ENCODE measurements at places on chromosomes 4 and X.

DNA sequence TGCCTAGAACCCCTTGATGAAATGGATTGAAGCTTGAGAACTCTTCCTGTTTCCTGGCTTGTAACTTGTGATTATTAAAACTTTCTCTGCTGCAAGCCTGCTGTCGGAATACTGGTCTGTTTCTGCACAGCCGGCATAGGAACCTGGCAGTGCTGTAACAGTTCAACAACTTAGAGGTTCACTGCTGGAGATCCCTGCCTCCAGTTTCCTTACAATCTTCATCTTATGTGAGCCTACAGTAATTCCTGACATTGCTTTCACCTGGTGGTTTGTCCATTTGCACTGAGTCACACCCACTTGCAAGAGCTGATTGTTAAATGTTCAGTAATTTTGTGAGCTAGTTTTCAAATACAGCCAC is 1.3 kb upstream of the SEPSECS start:
- DNase-seq: peak; percentile 32

DNA sequence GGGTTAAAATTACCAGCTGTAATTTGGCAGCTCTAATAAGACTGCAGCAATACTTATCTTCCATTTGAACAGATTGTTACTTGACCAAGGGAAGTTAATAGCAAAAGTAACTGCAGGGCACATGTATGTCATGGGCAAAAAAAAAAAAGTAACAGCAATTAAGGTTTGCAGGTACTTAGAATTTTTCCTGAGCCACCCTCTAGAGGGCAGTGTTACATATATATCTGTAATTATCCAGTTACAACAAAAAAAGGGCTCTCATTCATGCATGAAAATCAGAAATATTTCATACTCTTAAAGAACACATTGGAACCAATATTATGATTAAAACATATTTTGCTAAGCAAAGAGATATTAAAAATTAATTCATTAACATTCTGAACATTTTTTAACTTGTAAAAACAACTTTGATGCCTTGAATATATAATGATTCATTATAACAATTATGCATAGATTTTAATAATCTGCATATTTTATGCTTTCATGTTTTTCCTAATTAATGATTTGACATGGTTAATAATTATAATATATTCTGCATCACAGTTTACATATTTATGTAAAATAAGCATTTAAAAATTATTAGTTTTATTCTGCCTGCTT is 25.1 kb downstream of the XIAP start:
- peak; percentile 79 for DNase-seq

DNA sequence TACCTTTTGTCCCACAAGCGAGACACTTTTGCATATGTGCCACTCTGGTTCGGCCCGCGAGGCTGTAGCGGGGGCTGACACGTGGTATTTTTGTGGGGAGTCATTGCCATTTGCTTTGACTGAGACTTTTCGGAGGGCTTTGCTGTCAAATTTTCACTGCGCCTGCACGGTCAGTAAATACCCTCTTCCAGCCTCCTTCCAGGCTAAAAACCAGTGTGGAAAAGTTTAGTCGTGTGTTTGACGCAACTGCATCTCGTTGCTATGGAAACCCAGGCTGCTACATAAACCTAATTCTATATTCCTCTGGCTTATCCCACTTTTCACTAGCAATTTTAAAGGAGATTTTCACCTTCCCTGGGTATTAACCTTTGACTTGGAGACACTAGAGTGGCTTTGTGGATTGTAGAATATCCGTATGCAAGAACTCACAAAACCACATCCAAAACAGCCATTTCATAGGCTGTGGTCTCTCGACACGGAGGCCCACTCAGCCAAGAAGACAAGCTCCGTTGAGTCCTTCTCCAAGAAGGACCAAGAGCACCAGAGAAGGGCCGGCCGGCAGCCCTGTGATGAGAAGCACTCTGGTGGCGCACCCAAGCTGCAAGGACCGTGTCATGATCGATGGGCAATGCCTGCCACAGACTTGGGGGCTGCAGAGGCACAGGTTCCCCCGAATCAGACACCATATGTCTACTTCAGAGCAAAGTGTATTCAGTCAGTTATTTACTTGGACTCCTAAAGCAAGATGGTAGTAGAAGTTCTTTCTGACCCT is 38.4 kb upstream of the ENPP6 start:
- no peak for DNase-seq

DNA sequence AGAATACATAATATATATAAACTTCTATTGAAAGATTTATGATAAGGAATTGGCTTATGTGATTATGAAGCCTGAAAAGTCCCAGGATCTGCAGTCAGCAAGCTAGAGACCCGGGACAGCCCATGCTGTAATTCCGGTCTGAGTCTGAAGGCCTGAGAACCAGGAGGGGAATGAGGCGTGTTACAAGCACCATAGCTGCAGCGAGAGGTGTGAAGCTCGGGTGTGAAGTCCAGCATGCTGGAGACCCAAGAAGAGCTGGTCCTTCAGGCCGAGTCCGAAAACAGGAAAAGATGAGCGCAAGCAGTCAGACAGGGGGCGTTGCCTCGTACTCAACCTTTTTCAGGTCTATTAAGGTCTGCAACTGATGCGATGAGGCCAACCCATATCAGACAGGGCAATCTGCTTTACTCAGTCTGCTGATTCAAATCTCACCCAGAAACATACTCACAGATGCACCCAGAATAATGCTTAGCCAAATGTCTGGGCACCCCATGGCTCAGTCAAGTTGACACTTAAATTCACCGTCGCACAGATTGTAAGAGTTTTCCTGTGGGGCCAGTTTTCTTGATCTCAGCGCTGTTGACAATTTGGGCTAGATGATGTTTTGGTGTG is 40.4 kb downstream of the SMIM20 start:
- DNase-seq: no peak

DNA sequence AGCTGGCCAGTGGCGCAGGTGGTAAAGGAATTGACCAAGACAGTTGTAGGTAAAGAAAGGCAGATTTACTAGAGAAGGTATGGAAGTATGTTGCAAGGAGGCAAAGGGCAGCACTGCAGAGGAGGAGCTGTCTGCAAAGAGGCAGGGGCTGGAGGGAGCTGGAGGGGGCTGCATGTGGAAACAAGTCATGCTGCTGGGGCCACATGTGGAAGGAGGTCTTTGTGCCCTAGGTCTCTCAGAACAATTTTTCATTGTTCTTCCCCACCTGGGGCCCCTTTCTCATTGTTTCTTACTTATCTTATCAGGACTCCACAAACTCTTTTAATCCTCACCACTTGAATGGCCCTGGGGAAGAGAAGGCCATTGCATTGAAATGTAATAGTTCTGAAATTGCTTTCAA is 144.8 kb upstream of the PLAC1 start:
- peak; percentile 20 for DNase-seq
